Neural crest cell (in vitro differentiated cells): ENCODE measurements at places on chromosomes 2 and 18. TPM values are rescaled to one million over a fixed set of nuclear protein-coding genes. Genes with fewer than 3 reads are reported as not detected.

VWA3B gene
- not detected in 2 replicates for total RNA-seq

WBP1 gene
- 86.7 and 89.7 TPM in 2 replicates for total RNA-seq

HAAO gene
- 3.5 and 4.9 TPM in 2 replicates for total RNA-seq

IL1R2 gene
- not detected in 2 replicates for total RNA-seq

AQP12B gene
- not detected in 2 replicates for total RNA-seq

RTP5 gene
- total RNA-seq, result not detected in 2 replicates

SPHKAP gene
- total RNA-seq, result not detected in 2 replicates

MMADHC gene
- total RNA-seq, result 83.9 and 86.5 TPM in 2 replicates

UGT1A10 gene
- total RNA-seq, result not detected in 2 replicates

CHRNG gene
- not detected in 2 replicates for total RNA-seq

DNA sequence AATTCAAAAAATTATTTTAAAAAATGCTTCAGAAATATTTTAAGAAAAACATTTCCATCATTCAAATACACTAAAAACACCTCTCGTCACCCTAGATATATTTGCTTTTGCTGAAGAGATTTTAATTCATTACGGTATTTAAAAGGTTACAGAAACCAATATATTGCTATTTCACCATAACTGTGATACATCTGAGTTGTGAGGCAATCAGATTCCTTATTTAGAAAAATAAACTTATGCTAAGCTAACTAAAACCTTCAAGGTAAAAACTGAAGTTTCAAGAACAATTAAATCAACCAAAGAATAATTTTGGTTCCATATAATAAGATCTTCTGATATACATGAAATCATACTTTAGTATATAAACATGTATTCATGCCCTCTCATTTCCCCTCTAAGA lies 32.8 kb downstream of the PELI1 start:
- H3K27ac ChIP-seq, result no peak overlapping the region
- DNase-seq, result no peak
- peaks cover 12% of the 10 kb centered on the region for H3K4me1 ChIP-seq

DNA sequence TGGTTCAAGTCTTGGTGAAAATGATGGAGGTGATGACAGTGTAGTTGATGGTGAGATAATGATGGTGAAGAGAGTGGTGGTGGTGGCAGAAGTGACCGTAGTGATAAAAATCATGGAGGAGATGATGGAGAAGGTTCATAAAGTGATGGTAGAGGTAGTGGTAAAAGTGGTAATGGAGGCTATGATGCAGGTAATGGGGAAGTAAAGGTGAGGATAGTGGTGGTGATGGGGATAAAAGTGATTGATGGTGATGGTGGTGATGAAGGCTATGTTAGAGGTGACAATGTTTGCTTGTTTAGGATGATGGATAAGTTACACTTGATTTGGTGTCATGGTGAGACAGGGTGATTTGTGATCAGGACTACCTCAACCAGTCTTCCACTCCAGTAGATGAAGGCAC lies 268.9 kb downstream of the DYSF start:
- no peak overlapping the region for H3K27ac ChIP-seq
- H3K4me3 ChIP-seq, result no peak overlapping the region
- DNase-seq, result no peak
- H3K27me3 ChIP-seq, result no peaks in the 10 kb centered on the region
- H3K4me1 ChIP-seq, result peaks cover 23% of the 10 kb centered on the region

DNA sequence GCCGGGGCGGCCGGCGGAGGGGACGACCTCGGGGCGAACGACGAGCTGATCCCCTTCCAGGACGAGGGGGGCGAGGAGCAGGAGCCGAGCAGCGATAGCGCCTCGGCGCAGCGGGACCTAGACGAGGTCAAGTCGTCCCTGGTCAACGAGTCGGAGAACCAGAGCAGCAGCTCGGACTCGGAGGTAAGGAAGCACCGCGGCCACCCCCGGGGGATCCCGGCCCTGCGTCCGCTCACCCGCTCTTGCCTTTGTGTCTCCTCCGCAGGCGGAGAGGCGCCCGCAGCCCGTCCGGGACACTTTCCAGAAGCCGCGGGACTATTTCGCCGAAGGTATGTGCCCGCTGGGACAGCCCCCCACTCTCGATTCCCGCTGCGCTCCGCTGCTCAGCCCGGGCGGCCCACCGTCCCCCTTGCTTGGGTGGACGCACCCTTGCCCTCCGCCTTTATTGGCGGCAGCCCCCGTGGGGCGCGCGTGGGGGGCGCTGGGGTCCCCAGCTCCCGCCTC lies 611 bp downstream of the TCF7L1 start:
- peaks cover 42% of the 10 kb centered on the region for H3K4me1 ChIP-seq
- H3K27me3 ChIP-seq, result peaks cover 5% of the 10 kb centered on the region
- H3K4me3 ChIP-seq, result peak overlapping the region; percentile 92
- peak; percentile 45 for DNase-seq
- no peaks in the 10 kb centered on the region for H3K36me3 ChIP-seq
- H3K27ac ChIP-seq, result peak overlapping the region; percentile 6

- H3K27me3 ChIP-seq, result no peaks in the 10 kb centered on the region
- H3K4me1 ChIP-seq, result no peaks in the 10 kb centered on the region
These were observed 118.4 kb downstream of the LNPK start for GRCh38 chr2:175883586-175884194.

- no peaks in the 10 kb centered on the region for H3K27me3 ChIP-seq
- no peaks in the 10 kb centered on the region for H3K36me3 ChIP-seq
- H3K4me1 ChIP-seq, result peaks cover 10% of the 10 kb centered on the region
- H3K27ac ChIP-seq, result no peak overlapping the region
- DNase-seq, result no peak
These were observed 4.2 kb upstream of the SFXN5 start for GRCh38 chr2:73075477-73076373.

DNA sequence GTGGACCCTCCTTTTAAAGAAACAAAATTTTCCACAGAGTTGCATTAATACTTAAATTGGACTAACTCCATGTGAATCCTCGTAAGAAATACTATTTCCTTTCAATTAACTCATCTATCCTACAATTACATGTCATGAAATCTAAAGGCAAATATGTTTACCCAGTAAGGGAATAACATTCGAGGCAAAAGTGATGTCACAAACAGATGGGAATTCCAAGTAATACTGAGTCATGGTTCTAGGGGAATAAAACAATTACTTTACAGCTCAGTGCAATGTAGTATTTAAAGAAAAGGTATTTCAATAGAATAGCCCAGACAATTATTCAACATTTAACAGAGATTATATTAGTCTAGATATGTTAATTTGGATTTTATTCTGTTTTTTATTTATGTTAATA lies 205.8 kb downstream of the ZNF385B start:
- no peaks in the 10 kb centered on the region for H3K36me3 ChIP-seq
- no peak overlapping the region for H3K27ac ChIP-seq
- no peak for DNase-seq
- H3K4me1 ChIP-seq, result no peaks in the 10 kb centered on the region

DNA sequence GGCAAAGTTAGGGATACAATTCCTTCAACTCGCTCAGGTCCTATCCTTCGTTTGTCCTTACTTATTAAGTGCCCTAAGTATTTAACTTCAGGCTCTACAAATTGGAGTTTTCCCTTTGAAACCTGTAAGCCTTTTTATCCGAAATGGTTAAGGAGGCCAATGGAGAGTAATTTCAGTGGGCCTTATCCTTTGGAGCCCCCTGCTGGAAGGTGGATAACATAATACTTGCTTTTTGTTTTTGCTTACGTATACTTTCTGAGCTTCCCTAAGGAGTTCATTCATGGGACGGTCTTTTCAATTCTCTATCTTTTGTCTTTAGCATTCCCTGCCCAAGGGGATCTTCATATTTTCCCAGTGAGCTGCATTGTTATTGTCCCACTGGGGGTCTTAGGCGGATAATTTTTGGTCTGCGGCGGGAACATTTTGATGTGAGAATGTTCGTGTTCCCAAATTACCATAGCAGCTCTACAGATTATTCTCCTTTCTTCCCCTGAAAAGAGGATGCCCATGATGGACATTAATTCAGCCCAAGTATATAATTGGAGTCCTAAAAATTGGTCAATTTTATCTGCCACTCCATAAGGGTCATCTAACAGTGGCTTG lies 34.4 kb upstream of the TRAPPC8 start:
- peaks cover 14% of the 10 kb centered on the region for H3K36me3 ChIP-seq
- H3K4me1 ChIP-seq, result peaks cover 3% of the 10 kb centered on the region
- no peak overlapping the region for H3K27ac ChIP-seq
- peak; percentile 58 for DNase-seq

DNA sequence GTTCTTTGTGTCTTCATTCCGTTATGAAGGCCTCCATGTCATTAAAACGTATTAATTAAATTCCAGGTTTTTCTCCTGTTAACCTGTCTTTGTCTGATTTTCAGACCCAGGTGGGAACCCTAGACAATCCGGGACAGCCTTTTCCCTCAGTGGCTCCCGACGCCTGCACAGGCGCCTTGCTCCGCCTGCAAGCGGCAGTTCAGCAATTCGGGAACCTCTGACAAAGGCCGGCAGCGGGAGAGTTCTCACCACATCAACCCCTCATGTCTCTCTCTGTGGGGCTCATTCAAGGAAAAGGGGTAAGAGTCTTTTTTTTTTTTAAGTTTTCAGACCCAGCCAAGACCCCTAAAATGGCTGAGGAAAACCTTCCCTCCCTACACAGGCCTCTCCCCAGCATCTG lies 259.8 kb upstream of the SALL3 start:
- no peak for DNase-seq
- peaks cover 4% of the 10 kb centered on the region for H3K27me3 ChIP-seq
- H3K27ac ChIP-seq, result no peak overlapping the region
- peaks cover 41% of the 10 kb centered on the region for H3K4me1 ChIP-seq
- no peak overlapping the region for H3K4me3 ChIP-seq
- no peaks in the 10 kb centered on the region for H3K36me3 ChIP-seq

DNA sequence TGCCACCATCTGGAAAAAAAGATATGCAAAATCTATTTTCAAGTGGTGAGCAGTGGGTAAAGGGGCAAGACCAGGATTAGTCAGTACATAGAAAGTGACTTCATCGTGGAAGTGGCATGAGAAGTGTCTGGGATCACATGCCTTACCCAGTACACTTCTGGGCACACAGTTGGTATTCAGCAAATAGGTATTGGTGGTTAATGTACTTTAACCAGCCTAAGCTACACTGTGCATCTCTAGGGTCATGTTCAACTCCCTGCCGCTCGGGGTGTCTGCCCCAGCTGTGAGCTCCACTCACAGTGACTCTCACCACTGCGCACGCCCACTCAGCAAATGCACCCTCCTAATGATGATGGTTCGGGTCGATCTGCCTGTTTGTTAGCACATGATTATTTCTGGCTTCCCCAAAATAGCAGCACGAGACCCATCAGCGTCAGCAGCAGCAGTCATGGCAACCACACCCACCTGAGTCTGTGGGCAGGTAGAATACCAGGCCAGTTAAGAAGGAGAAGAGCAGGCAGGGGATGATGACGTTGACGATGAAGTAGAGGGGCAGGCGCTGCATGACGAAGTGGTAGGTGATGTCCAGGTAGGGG lies 11.1 kb downstream of the CHRNA1 start:
- no peak overlapping the region for H3K27ac ChIP-seq
- no peak overlapping the region for H3K4me3 ChIP-seq
- peaks cover 4% of the 10 kb centered on the region for H3K4me1 ChIP-seq
- no peak for DNase-seq
- H3K27me3 ChIP-seq, result no peaks in the 10 kb centered on the region

DNA sequence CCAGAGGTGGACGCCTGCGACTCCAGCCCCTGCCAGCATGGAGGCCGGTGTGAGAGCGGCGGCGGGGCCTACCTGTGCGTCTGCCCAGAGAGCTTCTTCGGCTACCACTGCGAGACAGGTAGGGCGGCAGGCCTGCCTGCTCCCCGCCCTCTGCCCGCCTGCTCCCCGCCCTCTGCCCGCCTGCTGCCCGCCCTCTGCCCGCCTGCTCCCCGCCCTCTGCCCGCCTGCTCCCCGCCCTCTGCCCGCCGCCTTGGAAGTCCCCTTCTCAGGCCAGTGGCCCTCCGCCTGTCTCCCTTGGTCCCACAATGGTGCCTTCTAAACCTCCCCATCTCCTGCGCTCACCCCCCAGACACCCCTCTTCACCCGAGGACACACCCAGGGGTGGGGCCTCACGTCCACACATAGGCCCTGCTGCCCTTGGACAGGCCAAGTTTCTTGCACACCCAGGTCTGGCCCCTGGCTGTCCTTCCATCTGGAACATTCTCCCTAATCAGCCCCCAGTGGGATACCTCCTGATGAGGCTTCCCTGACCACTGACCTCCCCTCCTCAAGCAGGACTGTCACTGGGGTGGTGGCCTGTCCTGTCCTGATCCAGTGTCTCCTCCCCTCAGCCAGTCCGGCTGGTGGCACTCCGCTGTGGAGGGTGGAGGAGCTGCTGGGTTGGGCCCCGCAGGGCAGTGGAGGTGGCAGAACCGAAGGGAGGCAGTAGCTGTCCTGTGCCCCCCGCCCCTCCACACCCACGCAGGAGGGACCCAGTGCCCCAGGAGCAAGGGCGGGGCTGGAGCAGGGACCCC lies 37.9 kb downstream of the MTERF4 start:
- H3K27me3 ChIP-seq, result peaks cover 36% of the 10 kb centered on the region
- no peaks in the 10 kb centered on the region for H3K4me1 ChIP-seq
- no peak overlapping the region for H3K27ac ChIP-seq
- H3K4me3 ChIP-seq, result no peak overlapping the region
- no peaks in the 10 kb centered on the region for H3K36me3 ChIP-seq

GRCh38 chr18:11994336-11994702 lies 13.0 kb downstream of the IMPA2 start:
- DNase-seq, result no peak
- H3K4me1 ChIP-seq, result peaks cover 37% of the 10 kb centered on the region
- peak overlapping the region; percentile 59 for H3K27ac ChIP-seq
- H3K27me3 ChIP-seq, result no peaks in the 10 kb centered on the region
- no peaks in the 10 kb centered on the region for H3K36me3 ChIP-seq

DNA sequence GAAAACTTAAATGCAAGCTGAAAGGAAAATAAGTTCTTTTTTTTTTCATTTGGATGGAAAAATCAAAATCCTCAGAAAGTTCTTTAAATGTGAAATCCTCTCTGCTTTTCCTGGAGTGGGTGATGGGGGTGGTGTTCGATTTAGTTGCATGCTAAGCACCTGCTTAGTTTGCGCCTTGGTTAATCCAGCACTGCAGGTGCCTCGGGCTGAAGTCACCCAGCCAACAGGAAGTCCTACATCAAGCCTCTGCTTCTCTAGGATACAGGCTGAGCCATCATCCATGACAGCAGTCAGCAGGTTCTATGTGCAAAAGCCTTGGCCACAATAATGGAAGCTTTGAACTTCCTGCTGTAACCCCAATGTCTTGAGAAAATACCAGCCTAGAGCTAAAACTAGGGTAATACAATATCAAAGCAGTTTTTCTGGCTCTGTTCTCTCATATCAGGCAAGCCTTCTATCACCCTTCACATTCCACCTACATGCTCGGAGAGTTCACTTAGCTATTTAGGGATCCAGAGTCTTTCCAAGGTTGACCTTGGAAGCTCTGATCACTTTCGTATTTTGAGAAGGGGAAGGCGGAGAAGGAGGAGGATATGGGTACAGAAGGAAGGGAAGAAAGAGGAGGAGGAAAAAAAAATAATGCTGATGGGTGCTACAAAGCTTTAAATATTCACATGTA lies 116.1 kb upstream of the LRRTM1 start:
- H3K27me3 ChIP-seq, result no peaks in the 10 kb centered on the region
- no peak overlapping the region for H3K27ac ChIP-seq
- no peak overlapping the region for H3K4me3 ChIP-seq
- H3K4me1 ChIP-seq, result no peaks in the 10 kb centered on the region
